ENCODE measurements at places on chromosomes 4 and X. TPM values are rescaled to one million over a fixed set of nuclear protein-coding genes. Genes with fewer than 3 reads are reported as not detected.

DNA sequence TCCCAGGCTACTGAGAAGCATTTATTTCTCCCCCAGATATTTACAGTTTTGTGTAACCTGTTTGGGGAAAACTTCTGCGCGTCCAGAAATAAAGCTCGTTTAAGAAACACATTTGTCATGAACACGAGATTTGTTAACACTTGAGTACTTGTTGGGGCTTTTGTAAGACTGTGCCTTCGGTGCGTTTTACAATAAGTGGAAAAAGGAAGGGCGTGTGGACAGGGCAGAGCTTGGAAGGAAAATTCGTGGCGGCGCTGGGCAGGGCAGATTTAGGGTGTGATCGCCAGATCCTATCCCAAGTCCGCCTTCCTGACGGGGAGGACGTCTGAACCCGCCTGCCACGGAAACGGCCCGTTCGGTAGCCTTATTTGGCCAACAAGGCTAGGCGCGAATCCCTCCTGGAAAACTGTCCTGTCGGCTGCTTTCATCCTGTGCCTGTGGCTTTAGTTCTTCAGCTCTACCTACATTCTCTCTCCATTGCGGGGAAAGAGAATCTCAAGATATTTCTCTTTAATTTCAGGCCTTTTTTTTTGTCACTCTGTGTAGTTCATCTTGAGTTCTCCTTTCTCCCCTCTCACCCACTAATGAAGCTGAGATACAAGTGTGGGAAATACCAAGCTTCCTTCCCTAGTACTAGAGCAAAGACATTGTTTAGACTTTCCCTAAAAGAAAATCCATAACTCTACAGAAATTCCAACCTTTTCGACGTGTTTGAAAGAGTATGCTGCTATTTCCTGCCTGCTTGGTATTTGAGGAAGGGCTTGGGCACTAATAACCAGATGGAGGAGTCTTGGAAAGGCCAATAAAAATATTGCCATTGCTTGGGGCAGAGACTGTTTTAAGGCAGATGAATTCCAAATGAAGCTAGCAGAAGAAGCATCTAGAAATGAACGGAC, 982 bp downstream of the PDLIM5 start:
- H3K4me3 ChIP-seq = peak overlapping the region; percentile 89
- peak; percentile 84 for DNase-seq
- peaks cover 28% of the 10 kb centered on the region for H3K4me1 ChIP-seq
- H3K27ac ChIP-seq = peak overlapping the region; percentile 57

DNA sequence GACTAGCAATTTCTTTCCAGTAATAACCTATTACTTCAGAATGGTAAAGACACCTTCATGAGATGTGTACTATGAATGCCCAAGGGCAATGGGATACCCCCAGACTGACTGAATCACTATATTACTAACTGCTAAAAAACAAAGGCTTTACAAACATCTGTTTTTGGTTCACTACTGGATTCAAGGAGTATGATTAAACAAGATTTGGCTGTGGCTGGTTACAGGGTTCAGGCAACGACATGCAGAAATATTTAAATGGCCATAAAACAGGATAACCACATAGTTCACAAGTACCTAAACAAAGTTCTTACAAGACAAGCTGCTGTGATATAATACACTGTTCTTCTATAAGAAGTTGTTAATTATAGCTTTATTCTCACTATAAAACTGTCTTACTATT, 128.2 kb downstream of the FRYL start:
- H3K27me3 ChIP-seq = no peaks in the 10 kb centered on the region
- DNase-seq = no peak
- 0 out of 2 replicates have a peak, but pooled peaks cover 9% of the 10 kb centered on the region for H3K4me1 ChIP-seq
- no peak overlapping the region for H3K4me3 ChIP-seq

SPANXB1 gene
- total RNA-seq = not detected

DNA sequence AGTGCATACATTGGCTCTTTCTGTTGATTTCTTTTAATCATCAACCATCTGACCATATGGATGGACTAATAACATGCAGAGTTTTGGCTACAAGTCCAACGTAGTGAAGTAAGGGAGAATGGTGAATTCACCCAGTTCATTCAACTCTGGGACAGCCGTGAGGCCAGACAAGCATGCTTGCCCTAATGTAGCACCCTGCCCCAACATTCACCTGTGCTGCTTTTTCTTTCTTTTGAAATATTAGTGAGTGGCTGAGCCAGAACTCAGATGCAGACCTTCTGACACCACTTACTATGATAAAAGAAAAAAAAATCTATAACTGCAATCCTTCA, 17.5 kb downstream of the ARSJ start:
- no peak for DNase-seq
- H3K27me3 ChIP-seq = no peaks in the 10 kb centered on the region
- no peaks in the 10 kb centered on the region for H3K36me3 ChIP-seq
- H3K4me3 ChIP-seq = no peak overlapping the region
- H3K4me1 ChIP-seq = peaks cover 10% of the 10 kb centered on the region

GRCh38 chr4:150569998-150570535, 11.9 kb upstream of the MAB21L2 start:
- H3K36me3 ChIP-seq = no peaks in the 10 kb centered on the region
- no peak overlapping the region for H3K27ac ChIP-seq
- no peak overlapping the region for H3K4me3 ChIP-seq

DNA sequence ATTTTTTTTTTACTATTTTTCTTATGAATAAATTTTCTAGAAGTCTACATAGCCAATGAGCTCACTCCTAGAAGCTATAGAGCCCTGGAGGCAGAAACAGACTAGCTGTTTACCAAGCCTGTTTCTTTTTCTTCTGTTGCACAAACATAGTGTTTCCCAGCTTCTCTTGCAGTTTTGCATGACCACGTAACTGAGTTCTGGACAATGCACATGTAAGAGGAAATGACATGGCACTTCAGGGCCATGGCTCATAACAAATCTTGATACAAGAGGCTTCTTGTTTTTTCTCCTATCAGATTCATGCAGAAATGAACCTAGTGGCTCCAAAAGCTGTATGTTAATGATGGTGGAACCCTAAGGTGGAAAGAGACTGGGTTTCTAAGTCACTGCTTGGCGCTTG, 127.4 kb downstream of the ZNF330 start:
- H3K4me1 ChIP-seq = peaks cover 10% of the 10 kb centered on the region
- no peak overlapping the region for H3K4me3 ChIP-seq
- no peak for DNase-seq
- no peak overlapping the region for H3K27ac ChIP-seq

DNA sequence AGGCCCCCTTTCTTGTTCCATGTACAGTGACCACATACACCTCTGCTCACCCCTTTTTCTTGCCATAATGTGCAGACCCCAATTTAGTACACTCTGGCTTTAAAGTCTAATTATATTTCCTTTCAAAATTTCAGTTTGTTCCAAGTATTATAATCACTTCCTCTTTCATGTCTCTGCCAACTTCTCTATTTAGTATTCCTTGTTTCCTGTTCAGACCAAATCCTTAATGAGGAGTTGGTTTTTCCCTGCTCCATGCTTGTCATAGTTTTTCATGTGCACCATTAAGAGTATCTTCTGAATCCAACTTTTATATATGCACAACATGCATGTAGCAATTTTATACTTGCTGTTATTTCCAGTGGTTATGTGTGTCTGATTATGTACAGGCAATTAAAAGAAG, 32.3 kb downstream of the USP53 start:
- H3K27ac ChIP-seq = no peak overlapping the region
- H3K4me1 ChIP-seq = peaks cover 32% of the 10 kb centered on the region
- DNase-seq = no peak
- no peaks in the 10 kb centered on the region for H3K27me3 ChIP-seq
- no peak overlapping the region for H3K4me3 ChIP-seq
- H3K36me3 ChIP-seq = no peaks in the 10 kb centered on the region

NUP62CL gene
- 11.2 TPM for total RNA-seq

DNA sequence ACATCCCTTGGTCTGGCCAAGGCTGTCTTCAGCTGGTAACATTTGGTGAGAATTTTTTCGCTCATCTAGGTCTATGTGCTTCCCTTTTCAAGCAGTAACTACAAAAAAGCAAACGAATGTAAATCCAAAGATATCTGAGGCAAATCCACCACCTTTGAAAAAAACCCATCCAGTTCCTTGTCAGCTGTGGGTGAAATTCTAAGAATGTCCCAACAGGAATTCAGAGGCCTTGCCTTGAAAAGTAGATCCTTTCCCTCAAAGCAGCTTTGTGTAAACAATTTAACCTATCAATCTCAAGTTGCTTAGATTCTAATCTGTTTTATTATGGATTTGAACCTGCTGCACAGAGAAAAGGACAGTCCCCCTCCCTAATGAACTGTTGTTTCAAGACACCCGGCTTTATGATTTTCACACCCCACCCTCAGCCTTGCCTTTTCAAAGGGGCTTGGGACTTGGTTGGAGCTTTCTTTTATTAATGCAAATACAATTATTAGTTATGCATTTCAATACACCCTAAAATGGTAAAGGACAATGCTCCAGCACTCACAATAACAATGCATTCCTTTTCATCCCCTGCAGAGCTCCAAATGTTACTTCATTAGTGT, 166.6 kb downstream of the LDB2 start:
- peak; percentile 52 for DNase-seq
- no peak overlapping the region for H3K4me3 ChIP-seq
- H3K27ac ChIP-seq = no peak overlapping the region
- H3K36me3 ChIP-seq = no peaks in the 10 kb centered on the region

DNA sequence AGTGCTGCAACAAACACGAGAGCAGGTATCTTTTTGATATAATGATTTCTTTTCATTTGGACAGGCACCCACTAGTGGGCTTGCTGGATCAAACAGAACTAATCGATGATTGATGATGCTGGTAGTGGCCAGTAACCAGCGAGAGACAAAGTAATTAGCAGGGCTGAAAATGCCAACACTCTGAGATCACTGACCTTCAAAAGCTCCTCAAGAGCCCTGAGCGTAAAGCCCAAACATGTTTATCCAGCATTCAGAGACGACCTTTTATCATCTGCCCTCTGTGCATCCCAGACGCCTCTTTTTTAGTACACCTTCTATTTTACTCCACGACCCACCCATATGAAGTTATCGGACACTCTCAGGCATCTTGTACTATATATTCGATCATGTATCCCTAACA, 186.2 kb downstream of the PRDM5 start:
- no peaks in the 10 kb centered on the region for H3K27me3 ChIP-seq
- 0 out of 2 replicates have a peak, but pooled peaks cover 3% of the 10 kb centered on the region for H3K4me1 ChIP-seq
- H3K27ac ChIP-seq = no peak overlapping the region

CYLC1 gene
- not detected for total RNA-seq

DNA sequence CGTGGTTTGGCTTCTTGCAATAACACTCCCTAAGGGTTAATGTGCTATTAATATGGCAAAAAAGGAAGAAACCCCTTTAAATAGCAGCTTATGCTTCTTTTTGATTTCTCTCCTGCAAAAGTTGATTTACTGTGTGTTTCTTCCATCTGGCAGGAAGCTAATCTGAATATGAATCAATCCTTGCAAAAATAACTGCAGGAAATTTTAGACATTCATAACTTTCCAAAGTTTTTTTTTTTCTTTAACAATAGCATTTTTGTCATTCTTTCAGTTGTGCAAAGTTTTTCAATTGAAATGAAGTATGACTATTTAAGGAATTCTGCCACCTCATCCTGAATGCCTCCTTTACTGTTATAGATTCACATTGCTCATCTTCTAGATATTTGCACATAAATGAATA, 115.6 kb downstream of the SPANXA1 start:
- no peaks in the 10 kb centered on the region for H3K36me3 ChIP-seq
- H3K27me3 ChIP-seq = no peaks in the 10 kb centered on the region
- H3K4me1 ChIP-seq = peaks cover 17% of the 10 kb centered on the region
- DNase-seq = no peak

CFAP299 gene
- not detected for total RNA-seq

- H3K4me3 ChIP-seq = no peak overlapping the region
- no peaks in the 10 kb centered on the region for H3K4me1 ChIP-seq
- no peak overlapping the region for H3K27ac ChIP-seq
- H3K27me3 ChIP-seq = no peaks in the 10 kb centered on the region
- H3K36me3 ChIP-seq = no peaks in the 10 kb centered on the region
Measured at GRCh38 chr4:107408968-107409367, 311.1 kb downstream of the PAPSS1 start.

- DNase-seq = no peak
- 0 out of 2 replicates have a peak, but pooled peaks cover 8% of the 10 kb centered on the region for H3K4me1 ChIP-seq
- H3K27ac ChIP-seq = no peak overlapping the region
- peaks cover 11% of the 10 kb centered on the region for H3K36me3 ChIP-seq
- no peaks in the 10 kb centered on the region for H3K27me3 ChIP-seq
- no peak overlapping the region for H3K4me3 ChIP-seq
Measured at GRCh38 chr4:151951671-151952050, 190.9 kb upstream of the GATB start.

All from GM23338 (cell line).